ENCODE measurements at places on chromosomes 6 and 20. TPM values are rescaled to one million over a fixed set of nuclear protein-coding genes. Genes with fewer than 3 reads are reported as not detected.

DNA sequence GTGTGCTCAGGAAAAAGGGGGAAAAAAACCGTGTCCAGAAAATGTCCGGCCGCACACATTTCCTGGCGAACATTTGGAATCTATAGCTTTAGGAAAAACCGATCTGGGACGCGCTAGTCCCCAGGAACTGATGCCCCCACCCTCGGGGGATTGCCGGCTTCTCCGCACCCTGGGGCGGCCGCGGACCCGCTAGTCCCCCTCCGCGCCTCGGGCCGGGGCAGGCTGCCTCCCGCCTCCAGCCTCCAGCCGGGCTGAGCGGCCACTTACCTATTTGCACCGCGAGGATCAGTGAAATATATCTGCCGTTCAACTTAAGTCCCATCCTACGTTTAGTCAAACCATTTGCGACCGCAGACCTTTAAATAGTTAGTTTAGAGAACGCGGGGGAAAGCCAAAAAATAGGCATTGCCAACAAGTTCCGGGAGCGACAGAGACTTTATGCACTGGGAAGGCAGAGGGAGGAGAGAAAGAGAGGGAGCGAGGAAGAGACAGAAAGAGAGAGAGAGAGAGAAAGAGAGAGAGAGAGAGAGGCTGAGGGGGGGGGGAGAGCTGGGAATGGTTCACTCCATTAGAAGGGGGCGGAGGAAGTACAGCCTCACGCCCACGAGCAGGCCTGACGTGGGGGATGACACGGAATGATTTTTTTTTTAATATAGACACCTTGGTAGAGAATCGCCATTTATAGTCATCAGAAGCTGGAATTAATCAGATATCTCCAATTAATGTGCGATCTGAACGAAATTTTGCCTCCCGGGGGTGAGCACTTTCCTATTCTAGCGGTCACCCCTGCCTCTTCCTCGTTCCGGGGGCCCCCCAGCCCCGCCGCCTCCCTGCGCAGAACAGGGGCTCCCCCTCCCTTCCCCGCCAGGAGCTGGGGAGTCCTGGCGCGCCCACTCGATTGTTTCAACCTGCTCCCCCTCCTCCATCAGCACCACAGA lies at the start of gene NRN1:
TSS of gene NRN1 (minus strand) at position 498 of the 938 bp plus-strand sequence. CDS start at position 322, 176 bp downstream.
- H3K36me3 ChIP-seq: peaks cover 13% of the 10 kb centered on the region
- H3K27ac ChIP-seq: no peak within 1 kb of the TSS
- peak within 1 kb of the TSS; percentile 76 for H3K4me3 ChIP-seq
- peaks cover 37% of the 10 kb centered on the region for H3K27me3 ChIP-seq
- H3K4me1 ChIP-seq: peaks cover 9% of the 10 kb centered on the region

DNA sequence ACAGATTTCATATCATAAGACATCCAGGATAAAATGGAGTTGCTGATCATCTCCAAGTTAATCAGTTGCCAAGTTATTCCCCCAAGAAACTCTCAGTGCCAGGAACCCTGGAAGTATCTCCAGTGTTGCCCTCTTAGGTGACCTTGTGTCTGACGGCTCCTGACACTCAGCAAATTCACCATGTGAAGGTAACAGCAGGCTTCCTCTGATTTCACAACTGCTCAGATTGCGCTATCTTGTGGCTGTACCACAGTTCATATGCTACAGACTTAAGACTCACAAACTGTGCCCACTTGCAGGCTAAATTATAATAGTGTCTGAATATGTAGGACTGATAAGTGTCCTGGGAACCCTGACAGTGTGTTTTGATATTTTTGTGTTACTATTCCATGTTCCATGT lies 186.6 kb upstream of the OPRM1 start:
- H3K4me1 ChIP-seq: no peaks in the 10 kb centered on the region
- no peak for DNase-seq
- no peaks in the 10 kb centered on the region for H3K27me3 ChIP-seq
- no peak overlapping the region for H3K27ac ChIP-seq

GRCh38 chr6:71252960-71253359 lies 35.7 kb upstream of the OGFRL1 start:
- H3K4me3 ChIP-seq: peak overlapping the region; percentile 6
- no peak for DNase-seq
- H3K36me3 ChIP-seq: no peaks in the 10 kb centered on the region
- peaks cover 71% of the 10 kb centered on the region for H3K4me1 ChIP-seq

DNA sequence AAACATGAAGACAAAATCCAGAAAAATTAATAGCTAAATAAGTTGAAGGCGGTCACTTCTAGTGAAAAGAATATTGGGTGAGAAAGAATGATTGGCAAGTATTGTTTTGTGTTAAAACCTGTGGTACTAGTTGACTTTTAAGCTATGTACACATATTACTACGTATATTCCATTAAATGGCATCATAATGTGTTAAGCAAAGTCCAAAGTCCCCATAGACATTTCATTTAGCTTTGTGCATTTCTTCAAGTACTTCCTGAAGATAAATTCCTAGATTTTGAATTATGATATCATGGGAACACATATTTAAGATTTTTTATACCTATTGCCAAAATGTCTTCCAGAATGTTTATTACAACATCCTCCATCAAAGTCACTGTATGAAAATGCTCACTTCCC lies 272.7 kb upstream of the IRAK1BP1 start:
- no peak for DNase-seq
- no peak overlapping the region for H3K4me3 ChIP-seq
- peaks cover 51% of the 10 kb centered on the region for H3K4me1 ChIP-seq
- peaks cover 6% of the 10 kb centered on the region for H3K36me3 ChIP-seq
- H3K27ac ChIP-seq: no peak overlapping the region

TSBP1 gene
- not detected for total RNA-seq

DNA sequence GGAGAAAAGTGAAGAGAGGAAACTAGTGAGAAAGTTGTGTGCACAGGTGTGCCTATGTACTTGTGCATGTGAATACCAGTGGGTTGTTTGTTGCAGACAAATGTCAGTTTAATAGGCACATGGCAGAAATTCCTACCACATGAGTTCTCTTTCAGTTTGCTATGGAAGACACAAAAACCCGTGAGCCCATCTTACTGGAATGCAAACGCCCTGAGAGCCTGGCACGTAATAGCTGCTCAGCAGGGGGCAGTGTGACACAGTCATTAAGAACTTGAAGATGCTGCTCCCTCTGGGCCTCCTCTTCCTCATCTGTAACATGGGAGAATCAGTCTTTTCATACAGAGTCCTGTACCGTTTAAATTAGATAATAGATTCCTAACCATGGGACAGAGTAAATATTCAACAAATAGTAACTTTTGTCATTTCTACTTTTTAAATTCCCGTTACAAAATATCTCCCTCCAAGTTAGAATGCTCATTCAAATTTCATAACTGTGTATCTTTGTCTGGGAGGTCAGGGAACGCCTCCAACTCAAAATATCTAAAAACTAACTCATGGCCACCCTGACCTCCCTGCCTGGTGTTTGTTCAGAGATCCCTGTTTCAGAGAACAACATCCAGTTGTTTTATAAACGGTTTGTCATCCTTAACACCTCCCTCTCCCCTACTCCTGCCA lies 802.9 kb downstream of the MAFB start:
- peak; percentile 69 for DNase-seq
- H3K27me3 ChIP-seq: no peaks in the 10 kb centered on the region
- H3K4me3 ChIP-seq: no peak overlapping the region
- H3K36me3 ChIP-seq: no peaks in the 10 kb centered on the region
- peaks cover 16% of the 10 kb centered on the region for H3K4me1 ChIP-seq
- H3K27ac ChIP-seq: peak overlapping the region; percentile 15

DNA sequence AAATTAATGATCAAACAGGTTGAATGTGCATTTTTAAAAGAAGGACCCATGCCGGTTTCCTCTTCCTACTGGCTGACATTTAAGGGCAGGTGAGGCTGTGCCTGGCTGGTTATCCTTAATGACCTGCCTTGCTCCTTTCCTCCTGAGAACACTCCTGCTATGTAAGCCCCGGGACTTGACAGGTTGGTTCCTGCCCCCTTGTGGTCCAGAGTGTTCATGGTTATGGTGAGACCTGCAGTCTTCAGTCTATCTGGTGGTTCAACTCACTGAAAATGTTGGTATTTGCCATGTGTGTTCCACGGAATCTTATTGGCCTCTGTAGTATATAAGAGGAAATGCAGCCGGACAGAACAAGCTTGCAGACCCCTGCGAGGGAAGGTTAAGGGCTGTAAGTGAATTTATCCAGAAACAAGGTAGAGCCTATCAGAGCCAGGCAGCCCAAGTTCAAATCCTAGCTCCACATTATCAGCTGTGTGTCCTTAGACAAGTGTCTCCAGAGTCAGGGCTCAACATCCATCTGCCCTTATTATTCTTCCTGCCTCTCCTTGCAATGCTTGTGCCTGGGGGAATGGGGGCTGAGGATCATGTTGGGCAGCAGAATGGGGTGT lies 5.2 kb upstream of the BPIFA3 start:
- H3K4me1 ChIP-seq: no peaks in the 10 kb centered on the region
- no peaks in the 10 kb centered on the region for H3K36me3 ChIP-seq
- no peak overlapping the region for H3K4me3 ChIP-seq
- peaks cover 20% of the 10 kb centered on the region for H3K27me3 ChIP-seq
- DNase-seq: peak; percentile 24
- no peak overlapping the region for H3K27ac ChIP-seq

- no peak overlapping the region for H3K27ac ChIP-seq
- DNase-seq: no peak
- H3K4me3 ChIP-seq: no peak overlapping the region
- peaks cover 1% of the 10 kb centered on the region for H3K27me3 ChIP-seq
- peaks cover 10% of the 10 kb centered on the region for H3K4me1 ChIP-seq
These were observed 73.3 kb downstream of the AKAP12 start for GRCh38 chr6:151313066-151313491.

PHACTR3 gene
- not detected for total RNA-seq

DNA sequence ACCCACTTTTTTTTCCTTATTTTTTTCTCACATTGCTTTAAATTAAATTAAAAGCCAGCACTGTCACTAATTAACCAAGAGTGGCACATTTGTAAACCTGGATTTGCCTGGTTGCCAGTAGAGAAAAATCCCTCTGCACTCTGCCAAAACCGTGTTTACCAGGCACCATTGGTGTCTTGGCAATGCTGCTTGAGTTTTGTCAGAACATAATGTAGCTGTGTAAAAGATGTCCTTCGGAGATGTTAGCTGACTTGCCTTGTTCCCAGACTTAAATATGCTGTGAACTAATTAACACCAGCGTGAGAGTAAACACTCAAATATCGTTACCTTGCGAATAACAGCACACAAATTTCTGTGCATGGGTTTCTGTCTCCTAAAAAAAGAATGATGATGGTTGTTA lies 694.9 kb upstream of the ID4 start:
- H3K4me3 ChIP-seq: no peak overlapping the region
- H3K27me3 ChIP-seq: no peaks in the 10 kb centered on the region
- H3K27ac ChIP-seq: no peak overlapping the region
- no peak for DNase-seq

- DNase-seq: no peak
- H3K27me3 ChIP-seq: peaks cover 36% of the 10 kb centered on the region
- no peak overlapping the region for H3K4me3 ChIP-seq
These were observed 15.1 kb upstream of the ZSCAN9 start for GRCh38 chr6:28209753-28210535.

- H3K4me3 ChIP-seq: no peak overlapping the region
- no peaks in the 10 kb centered on the region for H3K4me1 ChIP-seq
These were observed 206.6 kb downstream of the DLL1 start for GRCh38 chr6:170084166-170084730.

DNA sequence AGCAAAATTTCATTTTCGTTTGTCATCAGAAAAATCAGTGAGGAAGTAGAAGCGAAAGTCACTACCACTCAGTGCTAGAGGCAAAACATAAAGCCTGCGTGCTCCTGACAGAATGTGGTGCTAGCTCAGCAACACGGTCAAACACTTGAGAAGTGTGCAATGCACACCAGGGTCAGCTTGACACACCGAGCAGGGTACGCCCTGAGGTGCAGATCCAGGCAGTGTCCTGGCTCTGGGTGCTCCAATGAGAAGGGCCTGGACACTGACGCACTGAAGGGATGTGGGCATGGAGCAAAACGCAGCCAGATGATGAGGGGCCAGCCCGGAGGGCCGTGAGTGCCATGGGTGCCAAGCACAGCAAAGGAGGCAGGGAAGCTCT lies 5.9 kb downstream of the RNASET2 start:
- H3K36me3 ChIP-seq: peaks cover 10% of the 10 kb centered on the region
- H3K4me3 ChIP-seq: peak overlapping the region; percentile 51
- DNase-seq: no peak
- H3K4me1 ChIP-seq: peaks cover 21% of the 10 kb centered on the region
- no peaks in the 10 kb centered on the region for H3K27me3 ChIP-seq
- H3K27ac ChIP-seq: peak overlapping the region; percentile 66

DNA sequence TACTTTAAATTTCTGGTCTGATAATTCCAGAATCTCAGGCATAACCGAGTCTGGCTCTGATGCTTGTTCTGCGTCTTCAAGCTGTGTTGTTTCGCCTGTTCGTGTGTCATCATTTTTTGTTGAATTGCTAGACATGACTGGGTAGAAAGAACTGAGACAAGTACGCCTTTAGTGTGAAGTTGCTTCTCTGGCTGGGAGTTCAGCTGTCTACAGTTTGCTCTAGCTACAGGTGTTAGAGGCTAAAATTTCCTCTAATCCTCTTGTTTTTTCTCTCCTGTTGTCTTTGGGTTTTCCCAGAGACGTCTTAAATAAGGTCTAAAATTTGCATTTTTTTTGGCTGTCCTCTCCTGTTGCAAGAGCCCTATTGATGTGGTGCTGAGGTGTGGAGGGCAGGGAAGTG lies 100.3 kb downstream of the FAM50B start:
- 0 out of 2 replicates have a peak, but pooled peaks cover 4% of the 10 kb centered on the region for H3K36me3 ChIP-seq
- H3K4me1 ChIP-seq: peaks cover 22% of the 10 kb centered on the region
- no peak overlapping the region for H3K4me3 ChIP-seq
- H3K27ac ChIP-seq: no peak overlapping the region
- H3K27me3 ChIP-seq: peaks cover 4% of the 10 kb centered on the region

GRCh38 chr6:14335071-14335470 lies 217.5 kb downstream of the CD83 start:
- no peak for DNase-seq
- no peak overlapping the region for H3K27ac ChIP-seq
- H3K4me1 ChIP-seq: 0 out of 2 replicates have a peak, but pooled peaks cover 13% of the 10 kb centered on the region
- peaks cover under 1% of the 10 kb centered on the region for H3K27me3 ChIP-seq

RBM24 gene
- total RNA-seq: 31.6 TPM

DNA sequence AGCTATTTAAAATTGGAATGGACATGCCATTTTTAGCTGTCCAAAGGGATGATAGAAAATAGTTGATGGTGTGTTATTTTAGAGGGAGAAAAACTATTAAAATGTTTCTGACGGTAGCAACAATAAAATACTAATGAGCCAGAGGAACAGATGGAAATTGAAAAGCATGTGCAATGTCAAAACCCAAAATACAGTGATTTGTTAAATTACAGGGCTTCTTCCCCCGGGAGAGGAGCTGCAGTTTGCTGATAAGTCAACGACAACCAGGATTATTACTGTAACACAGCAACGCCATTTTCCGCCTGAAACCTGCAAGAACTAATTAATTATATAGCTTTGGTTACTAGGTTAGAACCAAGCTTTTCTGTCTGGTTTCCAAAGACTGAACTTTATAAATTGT lies 179.6 kb upstream of the SPTLC3 start:
- no peaks in the 10 kb centered on the region for H3K4me1 ChIP-seq
- DNase-seq: no peak
- no peaks in the 10 kb centered on the region for H3K36me3 ChIP-seq

PLCG1 gene
- total RNA-seq: 48.9 TPM

GRCh38 chr6:152637296-152638047 lies at the start of gene SYNE1:
SYNE1 (minus strand) TSS chr6:152637362; CDS start chr6:152628331, 9,031 bp downstream.
- peak; percentile 25 for DNase-seq
- H3K27me3 ChIP-seq: no peaks in the 10 kb centered on the region

BMP2 gene
- total RNA-seq: not detected

SLC35D3 gene
- not detected for total RNA-seq

GSTA4 gene
- 18.4 TPM for total RNA-seq

GRCh38 chr6:7881765-7882500 lies 28.7 kb downstream of the TXNDC5 start:
- no peak for DNase-seq
- peaks cover 1% of the 10 kb centered on the region for H3K27me3 ChIP-seq
- H3K27ac ChIP-seq: no peak overlapping the region
- peaks cover 37% of the 10 kb centered on the region for H3K36me3 ChIP-seq
- H3K4me1 ChIP-seq: no peaks in the 10 kb centered on the region
